ENCODE measurements at places on chromosomes 7 and 10.

DNA sequence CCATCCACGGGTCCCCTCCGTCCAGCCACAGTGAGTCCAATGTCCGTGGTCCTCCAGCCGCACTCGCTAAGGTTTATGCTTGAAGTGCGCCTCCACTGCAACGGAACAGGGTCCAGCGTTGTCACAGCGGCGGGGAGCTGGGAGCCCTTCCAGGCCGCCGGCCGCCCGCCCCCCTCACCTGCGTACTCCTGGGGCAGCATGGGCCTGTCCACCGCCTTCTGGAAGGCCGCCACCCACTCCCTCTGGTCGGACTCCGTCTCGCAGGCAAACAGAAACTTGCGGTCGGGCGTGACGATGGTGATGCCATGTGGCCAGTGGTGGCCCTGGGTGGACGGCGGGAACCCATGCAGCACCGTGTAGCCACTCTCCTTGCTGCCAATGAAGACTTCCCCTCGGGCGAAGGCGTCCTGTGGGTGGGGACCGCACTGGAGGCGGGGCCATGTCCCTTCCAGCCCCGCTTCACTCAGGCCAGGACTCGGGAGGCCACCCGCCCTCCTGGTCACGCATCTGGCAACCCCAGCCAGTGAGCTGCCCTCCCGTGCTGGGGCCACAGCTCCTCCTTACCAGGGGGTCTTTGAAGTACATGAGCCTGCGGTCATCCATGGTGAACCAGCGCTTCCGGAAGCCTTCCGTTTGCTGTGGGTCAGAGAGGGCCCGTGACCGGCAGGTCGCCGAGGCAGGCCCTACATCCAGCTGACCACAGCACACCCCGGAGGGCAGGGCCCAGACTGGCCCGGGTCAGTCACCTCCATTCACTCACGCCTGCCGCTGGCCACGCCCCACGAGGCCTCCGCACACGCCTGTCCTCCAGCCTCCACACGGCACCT is 22.7 kb downstream of the GET4 start:
- DNase-seq: no peak

GRCh38 chr10:114315566-114316420 is 76.7 kb downstream of the VWA2 start:
- DNase-seq: no peak

DNA sequence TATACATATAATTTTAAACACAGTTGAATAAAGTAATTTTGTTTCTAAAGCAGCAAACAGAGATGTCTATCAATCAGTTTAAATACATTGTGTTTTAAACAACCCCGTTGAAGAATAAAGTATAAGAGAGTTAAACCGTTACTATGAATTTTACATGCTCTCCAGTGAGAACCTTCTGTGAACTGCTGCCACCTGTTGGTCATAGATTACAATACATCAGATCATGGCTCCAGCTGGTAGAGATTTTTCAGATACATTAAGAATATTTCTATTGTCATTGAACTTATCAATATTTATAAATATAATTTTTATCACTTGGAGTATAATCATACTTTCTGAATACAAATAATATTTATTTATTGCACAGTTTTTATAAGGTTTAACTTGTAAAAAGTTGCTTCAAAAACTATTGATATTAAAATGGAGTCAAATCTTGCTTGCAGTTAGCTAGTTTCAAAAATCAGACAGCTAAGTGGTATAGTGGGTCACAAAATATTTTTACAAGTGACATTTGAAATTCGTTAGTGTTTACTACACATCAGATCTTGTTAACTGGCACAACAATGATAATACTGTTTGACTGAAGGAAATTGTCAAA is 561.2 kb upstream of the PHF14 start:
- DNase-seq: peak; percentile 52

- no peak for DNase-seq
Observed at GRCh38 chr7:90351987-90352386, 5.5 kb downstream of the GTPBP10 start.

GRCh38 chr10:104922810-104923209 is 281.7 kb downstream of the SORCS3 start:
- no peak for DNase-seq

- DNase-seq: peak; percentile 71
Observed at GRCh38 chr10:30002426-30003266, 56.7 kb downstream of the JCAD start.

DNA sequence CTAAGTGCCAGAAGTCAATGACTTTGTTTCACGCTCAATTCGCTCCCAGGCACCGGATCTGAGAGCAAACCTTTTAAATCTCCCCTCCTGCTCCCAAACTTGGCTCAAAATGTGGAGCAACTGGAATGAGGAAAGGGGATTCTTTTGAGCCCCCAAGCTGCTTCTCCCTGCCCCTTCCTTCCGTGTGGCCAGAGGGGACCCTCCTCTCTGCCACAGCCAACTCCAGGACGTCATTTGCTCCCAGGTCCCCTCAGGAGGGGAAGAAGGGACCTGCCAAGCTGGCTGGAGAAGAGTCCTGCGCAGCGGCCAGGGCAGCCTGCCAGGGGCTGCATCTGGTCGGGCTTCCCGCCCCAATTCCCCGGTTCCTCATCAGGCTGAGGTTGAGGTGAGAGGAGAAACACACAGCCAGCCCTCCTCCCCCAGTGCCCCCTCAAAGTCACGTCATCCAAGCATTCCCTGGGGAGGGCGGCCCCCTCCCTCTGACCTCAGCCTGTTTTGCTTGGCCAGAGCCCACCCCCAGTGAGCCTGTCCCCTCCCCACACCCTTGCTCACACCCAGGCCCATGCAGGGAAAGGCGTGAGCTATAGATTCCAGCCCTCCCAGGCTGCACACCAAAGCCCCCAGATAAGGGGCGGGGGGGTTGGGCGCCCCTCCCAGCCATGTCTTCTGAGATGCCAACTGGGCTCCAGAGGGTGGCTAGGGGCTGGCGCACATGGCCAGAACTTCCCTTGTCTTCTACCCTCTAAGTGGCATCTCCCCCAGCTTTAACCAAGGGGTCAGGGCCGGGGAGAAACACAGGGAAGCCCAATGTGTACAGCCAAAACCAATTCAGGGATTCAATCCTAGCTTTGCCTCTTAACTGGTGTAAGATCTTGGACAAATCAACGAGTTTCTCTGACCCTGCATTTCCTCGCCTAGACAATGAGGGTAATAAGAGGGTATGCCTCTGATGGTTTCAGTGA is 35.0 kb downstream of the SH3PXD2A start:
- no peak for DNase-seq

- peak; percentile 66 for DNase-seq
Observed at GRCh38 chr10:100670828-100671479, 74.4 kb upstream of the PAX2 start.

GRCh38 chr7:158858592-158859503 is 2.5 kb downstream of the DYNC2I1 start:
- DNase-seq: no peak

Measured in activated CD4-positive, alpha-beta T cell treated with anti-CD3 and anti-CD28 coated beads, Interleukin-2, Interleukin-4, amounts not matched to agents 100 ng/mL and 50 ng/mL, durations not matched to agents 16 hours and 8 hours (primary cell).